ENCODE measurements at places on chromosomes 7 and 10.

- DNase-seq, result no peak
Measured at GRCh38 chr7:2812114-2812487, 32.0 kb downstream of the GNA12 start.

DNA sequence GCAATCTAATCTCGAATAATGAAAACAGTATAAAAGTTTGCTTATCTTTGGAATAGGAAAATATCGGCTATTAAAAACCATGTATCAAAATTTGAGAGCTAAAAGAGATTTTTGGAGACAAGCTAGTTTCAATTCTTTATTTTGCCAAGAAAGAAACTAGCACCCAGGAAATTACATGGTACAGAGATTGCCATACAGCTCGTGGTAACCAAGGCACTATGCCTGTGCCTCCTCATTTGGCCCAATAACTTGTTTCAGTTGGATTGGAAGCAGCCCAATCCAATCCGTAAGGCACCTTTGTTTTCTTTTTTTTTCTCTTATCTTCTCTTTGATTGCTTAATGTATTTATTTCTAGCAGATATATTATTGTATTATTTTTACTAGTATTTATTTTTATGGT is 55.0 kb downstream of the GNAI1 start:
- DNase-seq, result no peak

DNA sequence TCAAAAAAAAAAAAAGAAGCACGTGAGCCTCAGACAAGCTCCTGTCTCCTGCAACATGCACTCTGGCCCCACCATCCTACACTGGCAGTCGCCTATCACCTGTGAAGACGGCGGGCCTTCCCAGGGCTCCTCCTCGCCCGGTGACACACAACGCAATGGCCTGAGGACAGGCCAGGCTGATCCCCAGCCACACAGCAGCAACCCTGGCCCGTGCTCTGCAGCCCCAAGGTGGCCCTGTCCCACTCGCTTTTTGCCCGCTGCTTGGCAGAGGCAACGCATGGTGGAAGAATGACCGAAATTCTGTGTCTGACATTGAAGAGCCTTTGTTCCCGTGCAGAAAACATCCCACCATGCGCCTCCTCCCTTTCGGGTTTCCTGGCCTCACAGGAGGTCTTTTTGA is 8.1 kb downstream of the RADIL start:
- DNase-seq, result no peak

- DNase-seq, result no peak
Measured at GRCh38 chr10:79136236-79137005, 67.7 kb downstream of the ZMIZ1 start.

DNA sequence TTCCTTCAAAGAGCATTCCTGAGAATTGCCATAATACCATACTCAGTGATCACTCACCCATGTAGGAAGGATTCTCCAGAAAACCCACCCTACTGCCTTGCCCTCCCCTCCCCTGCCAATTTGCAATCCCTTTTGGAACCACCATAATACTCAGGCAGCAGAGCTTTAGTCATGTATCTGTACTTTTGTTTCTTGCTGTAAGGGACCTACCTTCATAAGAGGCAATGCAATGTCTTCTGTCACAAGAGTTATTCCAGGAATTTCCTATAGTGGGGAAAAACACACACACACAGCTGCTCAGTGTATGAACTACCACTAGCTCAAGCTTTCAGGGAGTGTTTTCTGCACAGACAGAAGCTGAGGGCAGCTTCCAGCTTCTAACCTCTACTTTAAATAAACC is 67.0 kb downstream of the GSAP start:
- no peak for DNase-seq

GRCh38 chr7:8147760-8148463 is 114.1 kb downstream of the ICA1 start:
- DNase-seq, result no peak

DNA sequence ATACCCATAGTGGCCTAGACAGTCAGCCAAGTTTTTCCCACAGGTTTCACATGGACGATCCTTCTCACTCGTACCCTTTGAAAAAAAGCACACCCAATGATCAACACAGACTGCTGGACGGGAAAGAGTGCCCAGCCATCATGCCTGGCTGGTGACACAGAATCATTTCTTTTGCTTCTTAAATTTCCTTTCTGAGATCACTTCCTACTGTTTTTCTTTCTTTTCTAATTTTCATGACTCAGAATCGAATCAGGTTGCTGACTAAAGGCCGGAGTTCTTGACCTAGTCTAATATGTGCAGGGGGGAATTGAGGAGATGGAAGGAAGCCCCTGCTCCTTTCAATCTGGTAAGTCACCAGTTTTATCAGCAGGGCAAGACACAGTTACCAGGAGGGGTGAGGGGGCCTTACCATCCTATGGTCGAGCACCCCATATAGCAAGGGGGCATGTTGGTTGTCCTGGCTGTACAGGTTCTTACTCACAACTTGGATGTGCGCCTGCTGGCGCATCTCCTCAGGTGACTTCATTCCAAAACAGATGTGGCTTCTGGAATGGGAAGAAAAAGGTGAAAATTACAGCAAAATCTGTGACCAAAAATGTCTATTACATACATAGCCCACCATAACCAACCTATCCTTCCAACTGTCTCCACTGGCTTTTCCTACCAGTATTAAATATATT is 3.5 kb downstream of the POLR3A start:
- DNase-seq, result no peak

- no peak for DNase-seq
Measured at GRCh38 chr10:51014680-51015389, 59.5 kb upstream of the PRKG1 start.

- DNase-seq, result no peak
Measured at GRCh38 chr7:76424413-76425111, at the start of gene ZP3. ZP3 (plus strand) TSS chr7:76424950; CDS start chr7:76424965, 15 bp downstream.

GRCh38 chr7:30306976-30307375 is 22.6 kb downstream of the ZNRF2 start:
- DNase-seq, result no peak

DNA sequence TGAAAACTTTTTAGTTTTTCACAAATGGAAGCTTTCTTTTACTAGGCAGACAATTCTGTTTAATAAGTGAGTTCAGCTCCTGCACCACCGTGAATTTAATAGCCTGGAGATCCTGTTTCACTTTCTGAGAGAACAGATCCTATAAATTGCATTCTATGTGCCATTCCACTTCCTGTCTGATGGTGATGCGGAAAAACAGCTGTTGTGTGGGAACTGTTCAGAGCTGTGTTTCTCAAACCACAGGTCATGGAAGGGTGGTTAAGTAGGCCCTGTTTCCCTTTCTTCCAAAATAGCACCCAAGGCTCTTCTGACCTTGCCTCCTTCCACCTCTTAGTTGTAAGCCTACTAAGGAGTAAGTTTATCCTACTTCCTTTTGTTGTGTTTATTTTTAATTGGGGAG is 97.2 kb upstream of the DKK1 start:
- DNase-seq, result no peak

GRCh38 chr7:81298951-81299666 is 380.3 kb upstream of the SEMA3C start:
- DNase-seq, result no peak

GRCh38 chr10:29356931-29357330 is 68.1 kb downstream of the LYZL1 start:
- DNase-seq, result no peak

DNA sequence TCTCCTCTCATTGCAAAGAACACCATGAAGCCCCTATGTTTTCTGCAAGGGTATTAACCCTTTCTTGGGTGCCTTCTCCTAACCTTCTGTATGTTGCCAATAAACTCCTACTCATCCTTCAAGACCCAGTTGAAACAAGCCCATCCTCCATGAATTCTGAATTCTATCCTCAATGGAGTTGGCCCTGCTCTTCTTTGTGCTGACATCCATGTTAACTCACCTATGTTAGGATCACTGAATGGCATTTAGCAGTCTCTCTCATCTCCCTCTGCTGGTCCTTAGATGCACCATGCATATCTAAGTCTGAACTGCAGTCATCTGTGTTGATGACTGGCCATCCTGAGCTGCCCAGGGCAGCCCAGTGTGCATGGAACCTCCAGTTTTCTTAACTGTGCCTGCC is 129.8 kb downstream of the BUB3 start:
- DNase-seq, result no peak

DNA sequence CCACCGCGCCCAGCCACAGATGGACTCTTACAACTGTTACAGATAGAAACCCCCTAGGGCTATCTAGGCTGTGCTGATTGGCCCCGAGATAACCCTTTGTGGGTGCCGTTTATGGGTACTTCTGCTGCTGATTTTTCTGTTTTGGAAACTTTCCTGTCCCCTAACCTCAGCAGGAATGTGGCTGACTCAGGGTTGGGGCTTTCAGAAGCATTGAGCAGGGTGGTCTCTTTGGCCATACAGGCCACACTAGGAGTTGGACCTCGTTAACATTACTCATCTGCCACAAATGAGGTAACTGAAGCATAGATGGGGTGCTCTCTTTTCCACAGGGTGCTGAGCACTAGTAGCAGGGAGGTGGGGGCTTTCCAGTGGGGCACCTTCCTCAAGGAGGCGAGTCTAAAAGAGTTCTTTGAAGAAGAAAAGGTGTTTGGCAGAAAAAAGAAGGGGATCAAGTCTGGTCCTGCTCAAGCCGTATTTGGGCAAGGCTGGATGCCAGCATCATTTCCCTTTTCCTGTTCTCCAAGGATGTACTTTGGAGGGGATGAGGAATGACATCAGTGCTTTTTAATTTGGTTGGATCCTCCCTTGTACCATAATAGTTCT is 6.4 kb downstream of the ZSCAN25 start:
- no peak for DNase-seq

- no peak for DNase-seq
Measured at GRCh38 chr7:138785587-138786437, 12.0 kb upstream of the TMEM213 start.

GRCh38 chr10:42618424-42618823 is 19.9 kb downstream of the ZNF33B start:
- DNase-seq, result no peak

GRCh38 chr7:106520962-106521514 is 139.9 kb downstream of the CCDC71L start:
- no peak for DNase-seq

DNA sequence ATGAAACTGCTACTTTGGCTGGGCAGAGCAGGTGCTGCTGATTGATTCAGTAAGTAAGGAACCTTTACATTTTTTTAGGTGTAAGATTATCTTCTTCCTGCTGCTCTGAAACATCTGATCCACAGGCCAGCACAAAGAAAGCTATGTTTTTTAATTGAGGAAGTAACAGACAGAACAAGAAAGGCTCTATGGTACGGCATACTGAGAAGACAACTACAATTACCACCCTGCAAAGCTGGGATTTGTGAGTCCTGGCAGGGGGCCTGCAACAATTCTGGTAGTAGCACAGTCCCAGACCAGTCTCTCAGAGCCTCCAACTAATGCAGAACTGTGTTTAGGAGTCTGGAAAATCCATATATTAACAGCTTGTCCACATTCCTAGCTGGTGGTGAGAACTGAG is 103.0 kb upstream of the LRRTM3 start:
- DNase-seq, result no peak

GRCh38 chr7:155471718-155472117 is 13.8 kb downstream of the EN2 start:
- no peak for DNase-seq

DNA sequence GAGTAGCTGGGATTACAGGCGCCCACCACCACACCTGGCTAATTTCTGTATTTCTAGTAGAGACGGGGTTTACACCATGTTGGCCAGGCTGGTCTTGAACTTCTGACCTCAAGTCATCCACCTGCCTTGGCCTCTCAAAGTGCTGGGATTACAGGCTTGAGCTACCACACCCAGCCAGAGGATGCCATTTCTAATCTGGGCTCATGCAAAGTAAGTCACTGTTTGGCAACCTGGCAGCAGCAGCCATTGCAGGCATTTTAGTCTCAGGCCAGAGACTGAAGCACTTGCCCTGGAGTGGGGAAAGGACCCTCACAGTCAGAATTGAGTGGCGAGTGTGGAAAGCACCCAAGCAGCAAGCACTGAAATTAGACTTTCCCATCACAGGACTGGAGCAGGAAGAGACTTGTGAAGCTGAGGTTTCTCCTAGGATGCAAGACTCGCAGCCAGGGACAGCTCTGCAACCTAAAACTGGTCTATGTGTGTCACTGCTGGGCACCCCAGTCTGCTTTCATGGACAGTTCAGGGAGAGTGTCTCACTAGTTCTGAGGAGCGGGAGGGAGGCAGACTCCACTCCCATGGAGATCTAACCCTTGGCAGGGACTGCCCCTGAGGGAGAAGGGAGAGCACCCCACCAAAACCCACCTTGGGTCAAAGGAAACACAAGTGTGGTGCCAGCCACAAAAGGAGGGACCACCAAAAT is 27.6 kb downstream of the SNX13 start:
- DNase-seq, result no peak

GRCh38 chr7:901388-902154 is 25.2 kb downstream of the GET4 start:
- no peak for DNase-seq

GRCh38 chr10:62924344-62924748 is 108.2 kb upstream of the EGR2 start:
- DNase-seq, result no peak

DNA sequence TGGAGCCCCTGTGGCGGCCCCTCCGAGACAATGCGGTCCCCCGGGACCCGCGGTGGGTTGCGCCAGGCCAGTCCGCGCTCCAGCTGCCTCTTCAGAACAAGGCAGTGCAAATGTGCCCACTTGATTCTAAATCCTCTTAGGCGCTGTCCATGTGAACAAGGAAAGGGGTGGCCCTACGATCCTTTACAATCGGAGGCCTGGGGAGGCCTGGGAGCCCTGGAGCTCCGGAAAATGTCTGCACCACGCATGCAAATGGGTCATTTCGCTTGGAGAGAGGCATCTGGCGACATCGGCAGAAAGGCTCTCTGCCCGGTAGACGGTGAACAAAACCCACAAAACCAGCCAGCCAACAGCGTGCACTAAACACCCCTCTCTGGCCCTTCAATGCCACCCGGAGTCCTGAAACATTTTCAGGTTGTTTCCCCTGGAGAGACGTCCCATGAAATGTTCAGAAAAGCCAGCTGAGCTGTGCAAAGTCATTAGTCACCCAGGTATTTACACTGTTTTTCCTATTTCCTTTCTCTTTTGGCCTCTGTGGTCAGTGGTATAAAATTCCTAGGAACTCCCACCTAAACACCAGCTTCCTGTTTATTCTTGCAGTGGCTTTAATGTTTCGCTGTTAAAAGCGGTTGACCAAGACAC is 102.8 kb upstream of the ZNF438 start:
- DNase-seq, result no peak

DNA sequence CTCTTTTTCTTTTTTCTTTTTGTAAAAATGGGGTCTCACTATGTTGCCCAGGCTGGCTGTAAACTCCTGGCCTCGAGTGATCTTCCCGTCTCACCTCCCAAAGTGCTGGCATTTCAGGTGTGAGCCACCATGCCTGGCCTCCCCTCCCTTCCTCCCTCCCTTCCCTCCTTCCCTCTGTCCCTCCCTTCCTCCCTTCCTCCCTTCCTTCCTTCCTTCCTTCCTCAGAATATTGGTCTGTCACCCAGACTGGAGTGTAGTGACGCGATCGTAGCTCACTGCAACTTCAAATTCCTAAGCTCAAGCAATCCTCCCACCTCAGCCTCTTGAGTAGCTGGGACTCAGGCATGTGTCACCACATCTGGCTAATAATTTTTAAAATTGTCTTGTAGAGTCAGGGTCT is 8.4 kb downstream of the AGAP3 start:
- no peak for DNase-seq

- no peak for DNase-seq
Measured at GRCh38 chr10:95791425-95791979, 35.5 kb downstream of the ENTPD1 start.

Measured in stimulated activated CD8-positive, alpha-beta memory T cell treated with anti-CD3 and anti-CD28 coated beads, Interleukin-7, amount 100 ng/mL, for 1 hour (primary cell).